ENCODE measurements at places on chromosomes 6 and 20.

- H3K27me3 ChIP-seq = peaks cover 41% of the 10 kb centered on the region
- no peaks in the 10 kb centered on the region for H3K36me3 ChIP-seq
These were observed 35.3 kb downstream of the DLL1 start for GRCh38 chr6:170255426-170256125.

- no peak overlapping the region for H3K4me3 ChIP-seq
- no peak for DNase-seq
- H3K27me3 ChIP-seq = no peaks in the 10 kb centered on the region
- H3K4me1 ChIP-seq = peaks cover 31% of the 10 kb centered on the region
- no peak overlapping the region for H3K27ac ChIP-seq
- H3K36me3 ChIP-seq = peaks cover 92% of the 10 kb centered on the region
These were observed 19.8 kb downstream of the SDC4 start for GRCh38 chr20:45328451-45328850.

GRCh38 chr6:112269979-112270566 is 15.7 kb upstream of the LAMA4 start:
- no peaks in the 10 kb centered on the region for H3K4me1 ChIP-seq
- H3K4me3 ChIP-seq = no peak overlapping the region
- no peak for DNase-seq
- H3K27ac ChIP-seq = no peak overlapping the region

DNA sequence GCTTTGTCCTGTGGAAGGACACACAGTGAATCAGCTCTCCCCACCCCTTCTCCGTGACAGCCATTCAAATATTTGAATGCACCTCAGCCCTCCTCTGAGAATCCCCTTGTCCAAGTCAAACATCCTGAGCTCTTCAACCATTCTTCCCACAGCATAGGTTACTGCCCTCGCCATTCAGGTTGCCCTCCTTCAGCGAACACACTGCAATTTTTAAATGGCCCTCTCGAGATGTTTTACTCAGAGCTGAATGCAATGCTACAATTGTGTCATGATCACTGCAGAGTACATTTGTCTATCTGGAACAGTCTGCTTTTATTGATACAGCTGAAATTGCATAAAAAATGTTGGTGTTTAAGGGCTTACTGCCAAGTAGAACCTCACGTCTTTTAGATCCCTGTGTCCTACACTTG is 48.9 kb downstream of the SLC2A12 start:
- no peak for DNase-seq
- H3K4me1 ChIP-seq = no peaks in the 10 kb centered on the region
- H3K27me3 ChIP-seq = no peaks in the 10 kb centered on the region

GRCh38 chr6:112117554-112117953 is 30.2 kb downstream of the FAM229B start:
- H3K27me3 ChIP-seq = no peaks in the 10 kb centered on the region
- no peaks in the 10 kb centered on the region for H3K36me3 ChIP-seq
- no peak overlapping the region for H3K4me3 ChIP-seq
- H3K27ac ChIP-seq = no peak overlapping the region
- DNase-seq = no peak
- H3K4me1 ChIP-seq = no peaks in the 10 kb centered on the region
